Occipital lobe (tissue), 3 donors: ENCODE measurements at places on chromosomes 7 and 10. TPM values are rescaled to one million over a fixed set of nuclear protein-coding genes. Genes with fewer than 3 reads are reported as not detected.

- DNase-seq = no peak
Measured at GRCh38 chr10:8034466-8035005, 20.0 kb upstream of the GATA3 start.

- no peak for DNase-seq
Measured at GRCh38 chr10:22560096-22560912, 154.1 kb downstream of the PIP4K2A start.

- no peak for DNase-seq
Measured at GRCh38 chr7:43443381-43443780, 139.5 kb upstream of the STK17A start.

GTPBP4 gene
- 21.5 TPM for total RNA-seq

FAM180A gene
- total RNA-seq = not detected

DNA sequence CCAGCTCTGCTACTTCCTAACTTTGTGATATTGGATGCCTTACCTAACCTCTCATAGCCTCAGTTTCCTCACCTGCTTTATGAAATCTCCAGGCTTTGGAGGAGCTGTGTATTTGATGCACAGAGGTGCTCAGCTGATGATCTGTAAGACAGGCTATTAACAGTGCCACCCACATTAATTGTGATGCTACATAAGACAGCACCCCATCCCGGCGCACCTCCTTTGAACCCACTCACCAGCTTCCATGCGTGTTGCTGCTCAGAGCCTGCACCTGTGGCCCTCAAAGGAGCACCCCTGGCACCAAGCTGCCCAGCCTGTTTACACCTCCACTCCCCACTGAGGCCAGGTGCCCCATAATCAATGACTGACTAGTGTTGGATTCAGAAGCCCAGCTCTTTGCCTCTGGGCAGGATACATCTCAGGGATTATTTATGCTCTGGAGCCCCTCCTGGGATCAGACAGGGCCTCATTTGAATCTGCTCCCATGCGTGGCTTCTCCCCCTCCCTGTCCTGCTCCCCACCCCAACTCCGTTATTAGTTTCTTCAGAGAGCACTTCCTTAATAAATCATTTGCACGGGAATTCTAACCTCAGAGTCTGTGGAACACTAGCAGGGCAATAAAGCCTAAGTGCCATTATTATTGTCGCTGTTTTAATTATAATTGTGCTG, 87.7 kb downstream of the GFRA1 start:
- DNase-seq = no peak

RPP30 gene
- 85.6 TPM for total RNA-seq

MSMB gene
- not detected for total RNA-seq

CYP2C19 gene
- total RNA-seq = 0.16 TPM

HOXA9 gene
- not detected for total RNA-seq

CCDC126 gene
- total RNA-seq = 67.1 TPM

GRCh38 chr10:100551196-100551595, 15.5 kb downstream of the HIF1AN start:
- DNase-seq = no peak

DNA sequence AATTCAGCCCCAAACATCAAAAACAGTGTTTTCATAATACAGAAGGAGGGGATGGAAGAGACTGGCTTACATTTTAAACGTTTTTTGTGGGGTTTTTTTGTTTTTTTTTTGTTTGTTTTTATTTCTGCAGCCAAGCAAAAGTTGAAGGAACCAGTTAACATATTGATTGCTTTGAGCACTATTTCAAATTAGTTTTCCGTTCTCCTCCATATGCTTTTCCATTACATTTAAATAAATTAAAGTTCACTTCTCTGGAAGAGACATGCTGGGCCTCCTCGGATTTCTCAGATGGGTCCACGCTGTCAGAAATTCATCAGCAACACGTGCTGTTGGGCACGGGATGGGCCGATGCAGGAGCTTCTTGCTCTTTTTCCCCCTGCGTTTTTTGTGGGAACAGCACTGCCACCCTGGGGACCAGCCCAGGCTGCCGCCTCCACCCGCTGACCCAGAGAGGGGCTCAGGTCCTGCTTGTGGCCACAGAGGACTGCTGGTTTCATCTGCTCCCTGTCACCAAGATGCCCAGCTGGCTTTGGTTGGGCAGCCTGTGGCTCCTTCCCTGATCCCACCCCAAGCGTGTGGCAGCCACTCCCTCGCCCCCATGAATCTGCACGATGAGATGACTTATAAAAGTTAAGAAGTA, 67.7 kb upstream of the CHST15 start:
- DNase-seq = no peak

GRCh38 chr7:17402628-17403278, 104.3 kb downstream of the AHR start:
- no peak for DNase-seq

DNA sequence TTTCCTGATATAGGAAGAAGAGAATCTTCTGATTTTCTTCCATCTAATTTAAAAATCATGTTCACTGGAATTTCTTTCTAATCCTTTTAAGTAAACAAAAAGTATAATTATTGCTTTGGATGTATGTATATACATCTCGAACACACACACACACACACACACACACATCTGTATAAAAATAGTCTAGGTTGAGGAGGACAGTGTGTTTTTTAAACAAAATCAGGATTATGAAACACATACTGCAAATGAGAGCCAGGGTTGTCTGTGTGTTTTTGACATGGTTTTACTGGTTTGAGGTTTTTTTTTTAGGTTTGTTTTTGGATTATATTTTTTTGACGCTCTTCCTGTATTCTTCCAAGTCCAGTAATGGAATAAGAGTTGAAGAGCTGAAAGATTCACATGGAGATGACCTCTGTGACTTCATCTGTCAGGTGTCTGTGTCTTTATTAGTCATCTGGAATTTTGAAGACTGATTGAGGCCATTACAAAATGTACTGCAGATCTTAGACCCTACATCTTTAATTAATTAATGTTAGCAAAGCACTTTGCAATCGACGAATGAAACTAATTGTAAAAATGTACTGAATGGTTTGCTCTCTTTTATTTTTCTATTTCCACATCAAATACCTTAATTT, 237.1 kb downstream of the SUGCT start:
- no peak for DNase-seq

DNA sequence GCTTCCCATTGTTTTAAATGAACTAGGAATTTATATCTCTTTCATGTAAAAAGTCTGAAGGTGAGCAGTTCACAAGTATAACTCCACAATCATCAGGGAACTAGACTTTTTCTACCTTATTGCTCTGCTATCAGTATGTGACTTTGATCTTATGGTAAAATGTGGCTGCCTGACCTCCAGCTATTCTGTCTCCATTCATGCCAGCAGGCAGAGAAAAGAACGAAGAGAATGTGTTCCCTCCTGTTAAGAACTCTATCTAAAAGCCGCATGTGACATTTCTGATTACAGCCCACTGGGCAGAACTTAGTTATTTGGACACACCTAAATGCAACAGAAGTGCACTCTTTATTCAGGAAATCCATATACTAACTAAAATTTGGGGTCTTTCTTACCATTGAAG, 102.8 kb upstream of the MBL2 start:
- DNase-seq = no peak

IFIT3 gene
- total RNA-seq = 8.4 TPM

KIF11 gene
- 7.3 TPM for total RNA-seq

GRCh38 chr7:125445836-125446235, 516.2 kb upstream of the POT1 start:
- no peak for DNase-seq

DNA sequence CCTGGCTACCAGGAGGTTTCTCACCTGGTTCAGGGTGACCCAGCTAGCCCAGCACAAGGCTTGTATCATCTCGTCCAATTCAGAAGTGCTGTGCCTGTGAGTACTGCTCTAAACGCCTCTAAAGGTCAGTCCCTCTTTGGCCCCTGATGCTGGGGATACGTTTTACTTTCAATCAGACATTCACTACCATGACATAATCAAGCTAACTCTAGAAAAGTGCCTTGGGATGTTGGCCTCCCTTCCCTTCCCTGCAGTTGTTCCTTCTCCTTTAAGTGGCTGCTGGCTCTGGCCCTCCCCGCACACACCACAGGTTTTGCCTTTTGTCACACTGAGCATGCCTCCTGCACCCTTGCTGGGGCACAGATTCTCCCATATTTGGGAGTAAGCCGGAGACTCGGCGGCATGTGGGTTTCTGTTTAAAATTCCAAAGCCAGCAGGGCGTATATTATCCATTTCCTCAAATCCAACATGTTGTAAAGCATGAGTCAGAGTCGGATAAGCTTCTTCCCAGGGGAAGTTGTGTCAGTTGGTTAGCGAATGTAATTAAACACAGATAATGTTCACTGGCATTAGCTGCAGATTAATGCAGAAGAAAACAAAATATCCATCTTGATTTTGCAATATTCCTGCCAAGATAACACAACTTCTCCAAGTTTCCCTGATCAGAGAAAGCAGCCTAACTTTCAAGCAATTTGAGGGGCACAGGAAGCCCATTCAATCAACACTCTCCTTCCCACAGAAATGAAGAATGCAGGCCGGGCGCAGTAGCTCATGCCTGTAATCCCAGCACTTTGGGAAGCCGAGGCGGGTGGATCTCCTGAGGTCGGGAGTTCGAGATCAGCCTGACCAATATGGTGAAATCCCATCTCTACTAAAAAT, 31.8 kb upstream of the VCL start:
- peak; percentile 7 for DNase-seq

- DNase-seq = no peak
Measured at GRCh38 chr10:57979956-57980355, 287.7 kb downstream of the IPMK start.

- no peak for DNase-seq
Measured at GRCh38 chr7:44535348-44536064, 5.6 kb downstream of the NPC1L1 start.

GRCh38 chr10:52121688-52122087, 192.4 kb upstream of the DKK1 start:
- no peak for DNase-seq

- DNase-seq = no peak
Measured at GRCh38 chr10:125006188-125006680, 64.3 kb downstream of the ZRANB1 start.

DNA sequence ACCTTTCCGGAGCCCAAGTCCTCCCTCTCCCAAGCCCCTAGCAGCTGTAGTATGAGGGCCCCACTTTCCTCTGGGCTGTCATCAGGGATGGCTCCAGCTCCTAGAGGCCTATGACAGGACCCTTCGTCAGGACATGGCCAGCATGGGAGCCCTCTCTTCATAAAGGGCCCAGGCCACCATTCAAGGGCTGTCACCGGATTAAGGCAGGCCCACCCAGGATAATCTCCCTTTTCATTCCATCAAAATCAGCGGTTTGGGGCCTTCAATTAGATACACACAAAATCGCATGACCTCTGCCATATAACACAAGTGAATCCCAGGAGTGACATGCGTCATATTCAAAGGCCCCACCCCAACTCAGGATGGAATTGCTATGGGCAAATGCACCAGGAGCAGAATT, 12.2 kb upstream of the GDF10 start:
- DNase-seq = no peak

- no peak for DNase-seq
Measured at GRCh38 chr10:78995987-78996791, 72.6 kb upstream of the ZMIZ1 start.

DNA sequence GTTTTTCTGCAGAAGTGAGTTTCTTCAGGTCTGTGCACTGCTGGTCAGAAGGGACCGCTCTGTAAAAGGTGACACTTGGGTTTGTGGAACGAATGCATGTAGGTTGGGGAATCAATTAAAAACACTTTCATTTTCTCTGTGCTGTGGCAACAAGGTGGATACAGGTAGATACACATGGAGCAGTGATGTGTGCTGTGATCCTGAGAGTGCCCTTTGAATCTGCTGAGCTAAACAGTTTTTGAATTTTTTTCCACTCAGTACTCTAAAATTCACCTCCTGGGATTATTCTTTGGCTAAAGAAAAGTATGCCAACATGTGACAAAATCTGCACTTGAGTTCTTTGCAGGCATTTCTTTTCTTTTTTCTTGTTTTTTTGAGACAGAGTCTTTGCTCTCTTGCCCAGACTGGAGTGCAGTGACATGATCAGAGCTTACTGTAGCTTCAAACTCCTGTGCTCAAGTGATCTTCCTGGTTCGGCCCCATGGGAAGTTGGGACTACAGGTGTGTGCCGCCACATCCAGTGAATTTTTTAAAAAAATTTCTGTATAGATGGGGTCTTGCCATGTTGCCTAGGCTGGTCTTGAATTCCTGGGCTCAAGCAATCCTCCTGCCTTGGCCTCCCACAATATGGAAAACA, 338.9 kb downstream of the EXOC4 start:
- no peak for DNase-seq

GRCh38 chr10:119205894-119206602, 1.3 kb upstream of the GRK5 start:
- peak; percentile 31 for DNase-seq

DNA sequence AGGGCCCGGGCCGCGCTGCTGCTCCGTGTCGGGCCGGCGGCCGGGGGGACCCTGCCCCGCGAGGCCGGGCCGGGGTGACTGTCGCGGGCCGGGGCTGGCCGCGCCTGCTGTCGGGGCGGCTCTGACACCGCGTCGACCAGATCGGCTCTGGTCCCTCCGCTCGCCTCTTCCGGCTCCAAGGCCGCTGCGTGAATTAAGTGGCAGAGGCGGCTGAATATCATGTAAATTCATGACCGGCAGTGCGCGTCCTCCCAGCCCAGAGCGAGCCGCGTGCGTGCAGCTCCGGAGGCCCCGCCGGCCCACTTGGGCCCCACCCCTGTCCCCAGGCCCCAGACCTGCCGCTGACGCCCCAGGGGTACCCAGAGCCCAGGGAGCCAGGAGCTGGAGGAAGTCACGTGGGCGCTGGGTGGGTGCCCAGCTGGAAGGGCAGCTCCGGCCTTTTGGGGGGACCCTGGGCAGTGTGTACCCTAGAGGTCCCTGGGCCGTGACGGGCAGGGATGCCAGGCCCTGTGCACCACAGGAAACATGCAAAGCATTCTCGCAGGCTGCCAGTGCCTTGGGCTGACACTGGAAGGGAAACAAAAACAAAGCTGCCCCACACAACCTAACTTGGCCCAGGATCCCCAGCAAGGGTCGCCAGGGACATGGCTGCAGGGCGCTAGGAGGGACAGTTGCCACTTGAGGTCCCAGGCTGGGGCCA, 584.0 kb upstream of the MKI67 start:
- DNase-seq = no peak

GRCh38 chr7:2720024-2720423, 32.0 kb downstream of the AMZ1 start:
- peak; percentile 31 for DNase-seq

MSS51 gene
- 3.7 TPM for total RNA-seq

- DNase-seq = no peak
Measured at GRCh38 chr7:75981453-75982305, 12.7 kb downstream of the TMEM120A start.

RHOBTB1 gene
- total RNA-seq = 40.6 TPM
